ENCODE measurements at places on chromosomes 3 and 15. TPM values are rescaled to one million over a fixed set of nuclear protein-coding genes. Genes with fewer than 3 reads are reported as not detected.

The NCBP2 gene
- total RNA-seq = 6.9 TPM

- no peak for DNase-seq
These were observed 100.2 kb upstream of the RPL32 start for GRCh38 chr3:12941495-12942023.

DNA sequence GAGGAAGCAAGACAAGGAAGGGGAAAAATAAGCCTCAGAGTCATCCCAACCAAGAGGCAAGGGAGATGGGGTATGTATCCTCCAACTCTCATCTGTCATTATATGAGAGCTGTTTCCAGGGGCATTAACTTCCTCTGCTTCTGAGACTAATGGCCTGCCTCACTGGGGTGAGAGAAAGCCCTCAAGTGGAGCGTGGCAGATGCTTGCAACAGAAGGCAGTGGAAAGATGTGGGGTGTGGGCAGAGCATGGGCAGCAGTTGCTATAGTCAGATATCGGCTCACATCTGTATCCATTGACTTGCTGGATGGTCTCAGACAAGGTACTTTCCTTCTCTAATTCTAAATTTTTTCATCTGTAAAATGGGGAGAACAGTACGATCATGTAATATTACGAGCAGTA lies 81.7 kb upstream of the PLCL2 start:
- no peak for DNase-seq

The NUSAP1 gene
- 2.1 TPM for total RNA-seq

The TICRR gene
- not detected for total RNA-seq

DNA sequence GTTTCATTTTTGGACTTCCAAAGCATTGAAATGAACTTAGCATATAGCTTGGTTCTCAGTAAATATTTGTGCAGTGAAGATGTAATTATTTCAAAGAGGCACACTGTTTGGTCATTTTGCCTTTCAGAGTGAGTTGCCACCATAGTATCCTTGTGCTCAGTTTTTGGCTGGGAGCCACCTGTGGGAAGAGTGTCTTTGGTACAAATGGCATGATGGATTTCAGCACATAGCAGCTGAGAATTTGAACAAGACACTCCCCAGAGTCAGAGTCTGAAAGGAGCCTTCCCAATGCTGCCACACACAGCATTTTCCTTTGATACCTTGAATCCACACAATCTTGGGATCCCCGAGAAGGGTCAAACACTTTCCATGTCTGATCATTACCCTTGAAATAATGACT lies 897.2 kb upstream of the ARPP21 start:
- no peak for DNase-seq

The ATP13A4 gene
- total RNA-seq = 7.9 TPM

The CYP1A2 gene
- not detected for total RNA-seq

DNA sequence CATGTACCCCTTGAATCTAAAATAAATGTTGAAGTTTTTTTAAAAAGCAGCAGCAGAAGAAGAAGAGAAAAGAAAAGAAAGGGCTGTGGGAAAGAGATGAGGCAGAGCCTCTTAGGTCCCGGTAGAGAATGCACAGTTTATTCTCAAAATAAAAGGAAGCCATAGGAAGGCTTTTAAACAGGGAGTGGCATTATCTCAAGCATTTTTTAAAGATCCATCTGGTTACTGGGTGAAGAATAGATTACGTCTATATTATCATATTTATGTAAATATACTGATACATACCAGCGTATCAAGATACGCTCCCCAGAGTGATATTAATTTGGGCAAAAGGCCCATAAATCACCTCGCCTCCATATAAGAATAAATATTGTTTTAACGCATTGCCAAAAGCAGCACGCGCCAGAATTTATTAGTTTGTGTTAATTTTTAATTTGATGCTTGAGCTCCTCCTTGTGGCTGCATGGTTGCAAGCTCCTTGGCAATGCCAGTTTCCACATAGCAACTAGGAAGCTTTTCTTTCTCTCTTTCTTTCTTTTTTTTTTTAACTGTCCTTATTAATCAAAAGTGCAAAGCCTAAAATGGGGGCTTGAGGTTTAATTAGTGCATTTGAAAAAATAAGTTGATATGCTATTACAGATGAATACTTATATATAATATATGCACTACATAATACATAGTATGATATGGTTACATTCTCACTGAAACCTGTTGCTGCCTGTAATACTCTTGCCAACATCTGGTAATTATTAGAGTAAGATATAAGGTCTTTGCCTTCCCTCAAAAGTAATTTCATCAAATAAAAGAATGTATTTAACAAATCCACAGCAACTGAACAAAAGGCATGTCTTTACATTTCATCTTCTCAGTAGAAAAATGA lies 242.8 kb upstream of the UBE2E2 start:
- DNase-seq = peak; percentile 71

DNA sequence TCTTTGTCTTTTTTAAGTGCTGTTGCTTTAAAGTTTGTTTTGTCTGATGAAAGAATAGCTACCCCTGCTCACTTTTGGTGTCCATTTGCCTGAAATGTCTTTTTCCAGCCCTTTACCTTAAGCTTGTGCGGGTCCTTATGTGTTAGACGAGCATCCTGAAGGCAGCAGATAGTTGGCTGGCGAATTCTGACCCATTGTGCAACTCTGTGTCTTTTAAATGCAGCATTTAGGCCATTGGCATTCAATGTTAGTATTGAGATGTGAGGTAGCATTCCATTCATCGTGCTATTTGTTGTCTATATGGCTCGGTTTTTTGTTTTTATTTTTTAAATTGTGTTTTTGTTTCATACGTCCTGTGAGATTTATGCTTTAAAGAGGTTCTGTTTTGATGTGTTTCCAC lies 55.0 kb downstream of the ZDHHC19 start:
- DNase-seq = no peak

- no peak for DNase-seq
These were observed 31.6 kb upstream of the CLASP2 start for GRCh38 chr3:33749546-33750210.

DNA sequence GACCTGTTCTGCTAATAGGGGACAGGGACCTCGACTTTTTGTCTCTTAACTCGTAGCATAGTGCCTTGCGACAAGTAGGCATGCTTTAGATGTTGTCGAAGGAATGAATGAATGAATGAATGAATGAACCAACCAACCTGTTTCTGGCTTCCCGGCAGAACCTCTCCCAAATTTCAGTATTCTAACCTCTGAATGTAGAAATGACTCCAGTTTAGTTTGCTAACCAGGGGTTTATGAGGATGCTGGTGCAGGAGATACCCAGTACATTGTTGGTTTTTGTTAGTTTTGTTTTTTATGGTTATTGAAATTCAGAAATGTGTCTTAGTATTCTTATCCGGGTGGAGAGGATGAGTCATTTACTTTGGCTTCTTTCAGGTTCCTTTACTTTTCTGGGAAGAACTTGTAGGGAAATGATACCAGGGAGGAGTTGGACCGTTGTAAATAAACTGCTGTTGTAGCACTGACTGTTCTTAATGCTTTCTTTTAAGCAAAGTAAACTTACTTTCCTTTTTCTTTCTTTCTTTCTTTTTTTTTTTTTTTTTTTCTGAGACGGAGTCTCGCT lies 29.6 kb upstream of the EHHADH start:
- DNase-seq = no peak

DNA sequence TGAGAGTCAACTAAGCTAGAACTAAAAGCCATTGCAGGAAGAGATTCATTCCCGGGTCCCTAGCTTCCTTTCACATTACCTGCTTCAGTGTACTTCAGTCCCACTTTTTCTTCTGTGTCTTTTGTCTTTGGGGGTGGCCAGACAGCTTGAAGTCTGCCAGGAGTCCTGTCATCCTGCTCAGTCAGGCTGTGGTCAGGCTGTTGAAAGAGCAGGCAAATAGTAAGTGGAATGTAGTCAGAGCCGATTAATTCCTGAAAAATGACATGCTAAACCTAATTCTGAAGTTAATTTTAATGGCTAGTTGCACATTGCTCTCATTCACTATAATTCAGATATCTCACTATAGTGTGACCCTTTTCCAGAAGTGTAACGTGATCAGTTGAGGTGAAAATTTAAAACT lies 129.6 kb downstream of the FMN1 start:
- DNase-seq = no peak

DNA sequence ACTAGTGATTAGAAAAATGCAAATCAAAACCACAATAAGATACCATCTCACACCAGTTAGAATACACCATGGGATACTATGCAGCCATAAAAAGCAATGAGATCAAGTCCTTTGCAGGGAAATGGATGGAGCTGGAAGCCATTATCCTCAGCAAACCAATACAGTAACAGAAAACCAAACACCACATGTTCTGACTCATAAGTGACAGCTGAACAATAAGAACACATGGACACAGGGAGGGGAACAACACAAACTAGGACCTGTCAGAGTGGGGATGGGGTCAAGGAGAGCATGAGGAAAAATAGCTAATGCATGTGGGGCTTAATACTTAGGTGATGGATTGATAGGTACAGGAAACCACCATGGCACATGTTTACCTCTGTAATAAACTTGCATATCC lies 36.0 kb upstream of the CCNL1 start:
- no peak for DNase-seq

- DNase-seq = no peak
These were observed 158.4 kb upstream of the GMNC start for GRCh38 chr3:191020730-191021396.

DNA sequence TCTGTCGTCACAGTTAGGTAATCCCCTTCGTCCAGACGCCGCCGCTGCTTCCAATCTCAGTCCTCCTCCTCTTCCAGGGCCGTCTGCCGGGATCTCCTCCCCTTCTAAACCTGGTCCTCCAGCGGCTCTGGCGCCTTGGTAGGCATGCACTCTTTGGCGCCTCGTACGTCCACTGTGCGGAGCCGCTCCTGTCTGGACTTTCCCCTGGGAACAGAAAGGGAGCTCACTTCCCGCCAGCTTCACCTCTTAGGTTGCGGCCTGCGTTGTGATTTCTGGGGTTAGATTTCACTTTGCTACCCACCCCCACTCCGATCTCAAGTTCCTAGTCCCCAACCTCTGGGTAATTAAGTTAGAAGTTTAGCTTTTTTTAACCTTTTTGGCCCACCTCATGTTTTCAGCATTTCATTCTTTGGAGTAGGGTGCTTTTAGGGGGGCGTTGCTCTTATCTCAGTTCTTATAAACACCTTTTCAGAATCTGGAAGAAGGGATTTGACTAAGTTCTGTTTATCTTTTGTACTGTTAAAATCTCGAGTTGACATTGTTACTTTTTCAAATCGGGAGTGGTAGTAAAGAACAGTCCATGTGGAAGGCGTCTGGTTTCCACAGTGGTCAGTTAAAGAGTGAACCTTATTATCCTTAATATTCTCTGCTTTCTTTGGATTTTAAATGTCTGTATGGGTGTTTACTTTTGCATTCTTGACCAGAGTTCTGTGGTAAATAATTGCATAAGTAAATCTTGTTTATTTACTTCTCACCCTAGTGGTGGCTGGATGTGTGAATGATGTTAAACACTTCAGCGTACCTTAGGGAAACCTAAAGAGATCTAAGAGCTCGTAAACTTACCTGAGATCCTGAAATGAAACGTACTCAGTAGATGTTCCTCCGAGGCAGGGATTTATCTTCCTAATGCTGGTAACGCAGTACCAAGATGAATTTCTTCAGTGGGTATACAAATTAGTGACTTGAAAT lies 611 bp downstream of the CTDSPL2 start:
- no peak for DNase-seq

The RTP3 gene
- total RNA-seq = not detected

- DNase-seq = no peak
These were observed 1.3 kb downstream of the ST3GAL6 start for GRCh38 chr3:98764472-98764884.

The KCNH8 gene
- 2.3 TPM for total RNA-seq

All from body of pancreas (tissue), 4 donors.